ENCODE measurements at places on chromosomes 1 and 21.

GRCh38 chr21:39326607-39327307, 13.3 kb upstream of the BRWD1 start:
- DNase-seq: no peak

- DNase-seq: no peak
These were observed 17.0 kb downstream of the CFAP126 start for GRCh38 chr1:161350671-161351070.

- no peak for DNase-seq
These were observed 190.5 kb downstream of the RYR2 start for GRCh38 chr1:237232501-237232900.

DNA sequence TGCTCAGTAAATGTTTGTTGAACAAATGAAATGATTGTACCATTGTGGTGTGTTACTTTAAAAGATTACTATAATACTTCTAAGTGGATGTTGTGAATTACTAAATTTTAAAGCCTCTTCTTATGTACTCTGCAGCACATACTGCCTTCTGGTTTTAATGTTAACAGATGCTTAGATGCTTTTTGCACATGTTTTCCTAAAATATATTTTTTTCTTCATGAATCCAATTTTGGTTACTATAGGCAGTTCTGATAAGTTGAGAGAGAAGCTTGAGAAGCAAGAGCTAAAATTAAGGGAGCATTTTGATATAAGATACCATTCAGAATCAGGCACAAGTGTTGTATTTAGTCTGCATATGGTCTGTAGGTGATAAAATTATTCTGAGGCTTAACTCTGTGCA, 21.3 kb downstream of the CTTNBP2NL start:
- no peak for DNase-seq

DNA sequence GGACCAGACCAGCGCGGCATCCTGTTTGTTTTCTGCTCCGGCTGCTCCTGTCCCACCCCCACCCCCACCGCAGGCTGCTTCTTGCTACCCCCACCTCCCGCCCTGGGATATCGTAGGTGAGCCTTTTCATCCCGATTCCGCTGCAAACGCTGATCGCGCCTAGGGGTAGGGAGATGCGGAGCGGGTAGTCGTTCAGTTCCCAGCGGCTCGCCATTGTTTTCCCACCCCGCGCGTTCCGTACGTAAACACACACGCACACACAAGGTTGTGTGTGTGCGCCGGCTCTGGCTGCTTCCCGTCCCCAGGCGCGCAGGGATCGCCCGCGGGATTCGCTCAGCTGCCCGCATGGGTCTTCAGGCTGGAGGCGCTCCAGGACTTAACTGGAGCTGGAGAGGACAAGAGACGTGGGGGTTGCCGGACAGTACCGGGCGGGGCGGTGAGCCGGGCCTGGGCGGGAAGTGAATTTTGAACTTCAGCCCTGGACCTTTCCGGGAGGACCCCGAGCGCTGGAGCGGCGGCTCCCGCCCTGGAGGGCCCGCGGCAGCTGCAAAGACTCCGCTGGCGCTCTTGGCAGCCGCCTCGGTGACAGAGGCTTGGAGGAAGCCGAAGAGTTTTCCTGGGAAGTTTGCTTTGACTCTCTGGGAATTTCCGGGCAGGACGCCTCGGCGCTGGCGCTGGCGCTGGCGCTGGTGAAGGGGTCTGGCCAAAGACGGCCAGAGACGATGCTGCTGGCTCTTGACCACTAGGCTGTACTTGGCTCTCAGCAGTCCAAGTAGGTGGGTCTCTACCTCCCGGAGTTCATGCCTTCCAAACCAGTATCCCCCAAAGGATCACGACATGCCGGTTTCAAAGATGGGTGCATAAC, 1.6 kb downstream of the SOX13 start:
- DNase-seq: no peak

DNA sequence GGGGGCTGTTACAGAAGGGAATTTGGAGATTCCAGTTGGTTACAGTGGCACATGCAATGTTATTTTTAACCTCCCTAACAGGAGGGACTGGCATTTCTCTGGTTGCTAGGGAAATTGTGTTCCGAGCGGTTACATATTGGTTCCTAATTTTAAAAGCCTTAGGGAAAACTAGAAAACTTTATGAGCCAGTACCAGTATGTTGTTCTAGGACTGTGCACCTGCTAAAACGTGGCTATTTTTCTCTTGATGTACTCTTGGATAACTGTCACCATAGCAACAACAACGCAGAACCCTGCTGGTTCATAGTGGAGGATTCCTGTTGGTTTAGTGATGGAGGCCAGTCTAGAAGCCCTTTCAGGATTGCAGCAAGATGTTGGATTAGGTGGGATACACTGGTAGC, 68.9 kb upstream of the PGBD5 start:
- no peak for DNase-seq
